Calu3 (cell line): ENCODE measurements at places on chromosomes 12 and 14.

DNA sequence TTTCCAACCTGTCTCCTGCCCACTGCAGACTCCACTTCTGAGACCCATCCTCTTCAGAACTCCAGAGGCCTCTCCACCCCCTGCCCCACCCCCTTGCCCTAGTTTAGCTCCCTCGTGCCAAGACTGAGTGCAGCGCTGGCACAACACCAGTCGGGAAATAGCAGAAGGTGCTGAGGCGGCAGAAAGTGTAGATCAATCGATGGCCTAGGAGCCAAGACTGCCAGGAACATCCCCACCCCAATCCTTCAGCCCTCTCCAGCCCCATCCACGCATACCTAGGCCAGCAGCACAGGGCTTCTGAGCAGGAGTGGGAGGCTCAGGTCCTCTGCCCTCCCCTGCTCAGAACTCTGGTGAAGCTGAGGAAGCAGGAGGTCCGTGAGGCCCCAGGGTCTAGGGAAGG is 1.1 kb downstream of the CPNE6 start:
- no peak for DNase-seq

DNA sequence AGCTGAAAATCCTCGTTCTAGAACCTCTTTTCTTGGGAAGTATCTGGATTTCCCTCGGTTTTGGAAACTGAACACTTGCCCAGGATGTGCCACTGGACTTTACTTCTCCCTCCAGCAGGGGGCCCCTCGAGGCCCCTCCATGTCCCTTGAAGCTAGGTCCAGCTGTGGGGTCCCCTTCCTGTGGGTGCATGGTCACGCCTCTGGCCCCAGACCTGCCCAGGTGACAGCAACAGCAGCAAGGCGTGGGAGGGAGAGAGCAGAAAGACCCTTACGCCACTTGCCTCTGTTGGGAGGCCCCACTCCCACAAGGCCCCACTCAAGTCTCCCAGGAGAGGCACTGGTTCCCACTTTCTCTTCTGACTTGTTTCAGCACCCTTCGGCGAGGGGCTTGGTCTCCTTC is 3.1 kb downstream of the SLC25A29 start:
- peak; percentile 30 for DNase-seq

DNA sequence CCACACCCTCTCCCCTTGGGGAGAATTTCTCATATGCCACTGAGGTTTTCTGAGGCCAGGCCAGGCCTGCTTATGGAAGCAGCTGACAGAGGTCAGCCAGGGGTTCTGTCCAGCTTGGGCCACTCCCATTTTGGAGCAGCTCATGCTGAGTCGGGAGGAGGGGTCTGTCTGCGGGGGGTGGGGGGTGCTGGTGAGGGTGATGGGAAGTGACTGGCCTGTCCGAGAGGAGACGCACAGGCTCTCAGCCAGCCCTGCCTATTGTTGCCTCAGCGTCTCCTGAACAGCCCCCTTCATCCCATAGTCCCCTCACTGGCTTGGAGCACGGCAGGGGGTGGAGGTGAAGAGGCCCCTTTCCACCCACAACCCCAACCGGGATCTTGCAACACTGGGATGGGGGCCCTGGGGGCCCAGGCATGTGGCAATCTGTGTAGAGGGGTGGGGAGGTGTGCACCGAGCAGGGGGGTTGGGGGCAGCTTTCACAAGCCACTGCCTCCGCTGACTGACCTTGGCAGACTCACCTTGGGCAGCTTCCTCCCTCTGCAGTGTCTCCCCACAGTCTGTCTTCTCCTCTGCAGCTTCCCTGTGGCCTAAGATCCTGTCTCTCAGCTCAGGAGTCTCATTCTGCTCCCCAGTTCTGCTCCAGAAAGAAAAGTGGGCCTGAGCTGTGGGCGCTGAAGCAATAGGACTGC is 5.5 kb downstream of the CEBPE start:
- DNase-seq: no peak

- no peak for DNase-seq
These were observed 11.6 kb downstream of the SETD3 start for GRCh38 chr14:99468836-99469592.

GRCh38 chr12:19739195-19739776 is 300.0 kb downstream of the AEBP2 start:
- DNase-seq: peak; percentile 51

- no peak for DNase-seq
These were observed 27.4 kb downstream of the SRRM4 start for GRCh38 chr12:119008691-119009221.

DNA sequence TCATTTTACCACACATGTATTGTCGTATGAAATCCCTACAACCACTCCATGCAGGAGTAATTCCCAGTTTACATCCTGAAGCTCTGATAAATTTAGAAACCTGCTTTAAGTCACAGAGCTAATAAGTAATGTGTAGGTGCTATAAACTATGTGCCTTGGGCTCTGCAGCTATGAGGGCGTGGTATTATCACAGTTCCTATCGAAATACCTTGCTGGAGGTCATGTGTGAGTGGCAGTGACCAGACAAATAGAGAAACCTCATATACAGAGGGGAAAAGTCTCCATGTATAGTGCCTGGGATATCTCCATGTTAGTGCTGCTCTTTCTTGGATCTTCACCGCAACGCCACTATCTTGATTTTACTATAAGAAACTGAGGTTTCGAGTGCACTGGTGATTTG is 883 bp upstream of the TBC1D15 start:
- peak; percentile 43 for DNase-seq

- DNase-seq: peak; percentile 45
These were observed 745 bp downstream of the CAND1 start for GRCh38 chr12:67269633-67270573.

DNA sequence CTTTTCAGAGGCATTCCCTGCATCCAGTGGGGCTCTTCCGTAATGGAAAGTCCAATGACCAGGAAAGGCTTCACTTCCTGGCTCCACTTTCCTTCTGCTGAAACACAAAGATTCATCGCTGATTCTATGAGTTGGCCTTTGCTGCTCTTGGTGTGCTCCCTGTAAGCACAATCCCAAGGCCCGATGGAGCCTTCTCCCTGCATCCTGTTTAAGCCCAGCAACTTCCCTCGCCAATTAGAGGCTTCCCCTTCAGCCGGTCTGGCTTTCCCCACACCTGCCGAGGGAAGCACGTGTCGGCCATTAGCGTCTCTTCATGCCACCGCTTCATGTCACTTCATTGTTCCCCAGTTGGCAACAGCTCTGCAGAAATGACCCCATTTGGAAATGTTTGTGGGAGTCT is 693.9 kb downstream of the MED13L start:
- DNase-seq: no peak

GRCh38 chr12:625998-626397 is 37.2 kb downstream of the NINJ2 start:
- DNase-seq: no peak
